Sciatic nerve (tissue), 2 donors: ENCODE measurements at places on chromosomes 4 and X. TPM values are rescaled to one million over a fixed set of nuclear protein-coding genes. Genes with fewer than 3 reads are reported as not detected.

DNA sequence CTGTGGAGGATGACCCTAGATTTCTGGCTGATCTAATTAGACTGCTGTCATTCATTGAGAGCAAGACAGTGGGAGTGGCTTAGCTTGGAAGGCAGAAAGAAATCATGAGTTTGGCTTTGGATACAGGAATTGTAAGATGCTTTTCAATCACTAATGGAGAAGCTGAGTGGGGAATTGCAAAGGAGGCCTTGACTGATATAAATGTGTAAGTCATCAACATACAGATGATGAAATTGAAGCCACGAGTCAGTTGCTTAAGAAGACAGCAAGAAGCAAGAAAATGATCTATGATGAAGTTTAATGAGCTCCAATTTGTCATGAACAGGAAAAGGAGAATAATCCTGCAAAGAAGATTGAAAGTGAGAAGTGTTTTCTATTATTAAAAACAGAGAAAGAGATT is 136.7 kb upstream of the C1QTNF7 start:
- no peak for DNase-seq

- no peak for DNase-seq
These were observed 97.9 kb upstream of the DDIT4L start for GRCh38 chr4:100288161-100288560.

GRCh38 chrX:13048280-13048679 is 3.9 kb upstream of the FAM9C start:
- DNase-seq = no peak

DNA sequence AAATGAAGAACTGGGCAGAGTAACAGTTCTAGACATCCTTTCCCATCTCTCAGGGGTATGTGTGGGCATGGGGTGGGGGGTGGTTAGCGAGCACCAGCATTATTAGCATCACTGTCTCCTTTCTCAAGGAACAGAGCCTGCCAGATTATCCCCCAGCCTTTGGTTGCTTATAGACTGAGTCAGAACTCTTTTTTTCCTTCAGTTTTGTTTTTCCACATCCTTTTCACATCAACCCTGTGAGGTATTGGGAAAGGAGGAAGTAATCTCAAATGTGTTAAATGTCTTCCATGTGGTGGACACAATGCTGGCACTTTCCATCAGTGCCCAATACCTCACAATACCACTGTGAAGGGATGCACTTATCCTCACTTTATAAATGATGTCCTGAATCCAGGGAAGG is 3.1 kb upstream of the FGF16 start:
- DNase-seq = no peak

The OPRPN gene
- total RNA-seq = not detected
